ENCODE measurements at places on chromosomes 6 and 20.

GRCh38 chr6:115582386-115582785, 478.3 kb downstream of the FRK start:
- no peak for DNase-seq

GRCh38 chr20:3798373-3798768, 2.3 kb downstream of the CDC25B start:
- DNase-seq, result no peak

GRCh38 chr6:140653972-140654371, 1279.5 kb upstream of the CITED2 start:
- no peak for DNase-seq

GRCh38 chr6:7781240-7781639, 55.3 kb downstream of the BMP6 start:
- no peak for DNase-seq

DNA sequence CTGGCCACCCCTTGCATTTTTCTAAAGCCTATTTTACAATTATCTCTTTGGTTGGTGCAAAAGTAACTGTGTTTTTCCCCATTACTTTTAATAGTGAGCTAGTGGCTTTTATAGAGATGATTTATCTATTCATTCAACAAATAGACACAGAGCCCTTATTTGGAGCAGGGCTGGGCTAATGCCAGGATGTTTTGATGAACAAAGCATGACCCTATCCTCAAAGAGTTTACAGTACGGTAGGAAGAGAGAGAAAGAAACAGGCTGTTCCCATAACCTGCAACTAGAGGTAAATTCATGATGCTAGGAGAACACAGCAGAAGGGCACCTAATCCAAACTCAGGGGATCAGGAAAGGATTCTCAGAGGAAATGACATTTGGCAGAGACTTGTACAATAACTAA, 37.3 kb upstream of the UST start:
- DNase-seq, result no peak
